ENCODE measurements at places on chromosomes 7 and 10.

DNA sequence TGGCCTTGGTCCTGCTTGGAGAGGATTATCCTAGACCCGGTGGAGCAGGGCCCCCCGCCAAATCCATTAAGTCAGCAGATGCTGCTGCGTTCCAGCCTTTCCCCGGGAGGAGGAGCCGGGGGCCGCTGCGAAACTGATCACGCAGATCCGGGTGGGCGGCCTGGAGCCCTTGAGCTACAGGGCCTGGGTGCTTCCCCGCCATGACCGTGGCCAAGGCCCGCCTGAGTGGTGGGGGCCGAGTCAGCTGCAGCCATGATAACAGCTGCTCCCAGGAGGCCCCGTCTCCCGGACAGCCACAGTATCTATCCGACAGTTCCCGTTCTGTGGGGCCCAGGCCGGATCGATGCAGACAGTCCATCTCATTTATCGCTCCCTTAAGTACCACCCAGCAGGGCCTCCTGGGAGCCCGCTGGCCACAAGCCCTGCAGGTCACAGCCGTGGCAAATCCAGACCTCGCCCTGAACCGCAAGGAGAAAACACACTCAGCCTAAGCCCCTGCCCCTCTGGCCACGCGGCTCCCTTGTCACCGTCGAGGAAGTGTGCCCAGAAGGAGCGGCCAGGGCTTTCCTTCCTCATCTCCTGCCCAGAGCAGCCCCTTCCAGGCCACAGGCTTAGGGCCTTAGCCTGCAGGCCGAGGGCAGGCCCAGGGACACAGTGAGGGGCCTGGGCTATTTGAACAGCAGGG is 34.4 kb upstream of the SLC29A4 start:
- DNase-seq, result no peak

DNA sequence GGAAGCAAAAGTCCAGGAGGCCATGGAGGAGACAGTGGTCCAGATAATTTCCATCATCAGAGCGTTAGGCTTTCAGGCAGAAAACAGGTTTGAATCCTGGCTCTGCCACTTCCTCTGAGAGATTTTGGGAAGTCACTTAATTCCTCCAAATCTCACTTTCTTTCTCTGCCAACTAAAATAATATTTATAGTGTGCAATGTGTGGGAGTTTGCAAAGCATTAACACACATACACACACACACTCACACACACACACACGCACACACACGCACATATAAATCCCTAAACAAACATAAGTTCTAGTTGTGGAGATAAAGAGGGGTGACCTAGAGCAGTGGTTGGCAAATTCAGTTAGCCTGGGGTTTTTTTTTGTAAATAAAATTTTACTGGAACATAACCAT is 84.8 kb downstream of the TRIL start:
- DNase-seq, result no peak

GRCh38 chr7:5702876-5703571 is 78.4 kb downstream of the RNF216 start:
- DNase-seq, result peak; percentile 40

GRCh38 chr10:122632031-122632430 is 67.6 kb downstream of the C10orf120 start:
- no peak for DNase-seq

- DNase-seq, result peak; percentile 11
Measured at GRCh38 chr10:52216852-52217251, 97.2 kb upstream of the DKK1 start.

DNA sequence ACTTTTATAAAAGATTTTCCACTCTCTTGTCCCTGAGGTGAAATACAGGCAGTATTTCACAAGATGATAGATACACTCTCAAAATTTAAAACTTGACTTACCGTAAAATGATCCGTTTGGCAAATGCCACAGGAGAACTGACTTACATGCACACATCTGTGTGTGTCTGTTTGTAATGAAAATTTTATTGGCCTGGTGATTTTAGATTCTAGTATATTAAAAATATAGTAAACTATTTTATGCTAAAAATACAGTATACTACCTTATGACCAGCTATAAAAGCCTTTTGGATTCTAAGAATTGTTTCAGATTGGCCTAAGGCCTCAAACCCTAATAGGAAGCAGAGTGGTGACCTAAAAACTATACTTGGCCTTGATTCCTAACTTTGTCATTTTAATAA is 362.7 kb downstream of the IPMK start:
- no peak for DNase-seq

DNA sequence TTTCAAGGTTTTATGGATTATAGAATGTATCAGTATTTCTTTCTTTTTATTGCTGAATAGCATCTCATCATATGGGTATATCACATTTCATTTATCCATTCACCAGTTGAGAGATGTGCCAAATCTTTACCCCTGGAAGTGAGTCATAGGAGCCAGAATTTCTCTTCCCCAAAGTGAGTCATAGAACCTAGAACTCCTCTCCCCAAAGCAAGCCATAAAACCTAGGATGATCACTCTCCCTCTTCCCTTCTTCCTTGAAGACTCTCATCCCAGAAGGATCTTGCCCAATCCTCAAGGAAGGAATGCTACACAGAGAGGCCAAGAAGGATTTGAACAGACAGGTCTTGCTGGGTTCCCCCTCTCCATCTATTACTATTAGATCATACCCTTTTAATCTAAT is 199.9 kb downstream of the EVX1 start:
- no peak for DNase-seq

GRCh38 chr10:30029164-30029871 is 30.1 kb downstream of the JCAD start:
- DNase-seq, result no peak

DNA sequence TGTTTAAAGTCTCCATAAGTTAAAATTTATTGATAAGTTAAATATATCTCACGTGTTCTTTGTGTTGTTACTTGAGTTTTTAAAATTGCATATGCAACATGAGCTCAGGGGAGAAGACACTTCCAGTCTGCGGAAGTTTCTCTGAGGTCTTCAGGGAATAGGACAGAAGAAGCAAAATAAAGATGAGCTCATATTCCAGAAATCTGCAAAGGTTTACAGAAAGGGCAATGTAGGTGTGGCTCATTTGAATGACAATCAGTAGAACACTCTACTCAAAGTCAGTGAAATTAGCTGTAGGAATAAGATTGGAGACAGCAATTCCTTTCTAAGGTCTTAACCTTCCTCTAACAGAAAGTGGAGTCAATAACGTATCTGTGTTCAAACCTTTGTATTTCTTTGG is 53.7 kb downstream of the CACNA2D1 start:
- no peak for DNase-seq

DNA sequence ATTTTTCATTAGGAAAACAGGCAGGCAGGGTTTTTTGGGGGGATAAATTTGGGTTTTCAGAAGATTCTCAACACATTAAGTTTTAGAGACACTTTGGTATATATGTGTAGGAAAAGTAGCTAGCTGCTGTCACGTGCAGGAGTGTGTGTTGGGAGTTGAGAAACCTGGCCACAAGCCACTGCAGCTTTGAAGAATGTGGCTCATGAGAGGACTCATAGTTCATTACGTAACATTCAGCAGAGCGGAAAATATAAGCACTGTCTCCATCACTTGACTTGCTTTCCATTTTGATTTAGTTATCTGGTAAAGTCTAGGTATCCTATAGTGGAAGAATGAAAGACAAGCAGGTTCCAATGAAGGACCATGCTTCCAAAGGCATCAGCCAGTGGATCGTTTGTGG is 31.2 kb downstream of the SMNDC1 start:
- DNase-seq, result no peak

DNA sequence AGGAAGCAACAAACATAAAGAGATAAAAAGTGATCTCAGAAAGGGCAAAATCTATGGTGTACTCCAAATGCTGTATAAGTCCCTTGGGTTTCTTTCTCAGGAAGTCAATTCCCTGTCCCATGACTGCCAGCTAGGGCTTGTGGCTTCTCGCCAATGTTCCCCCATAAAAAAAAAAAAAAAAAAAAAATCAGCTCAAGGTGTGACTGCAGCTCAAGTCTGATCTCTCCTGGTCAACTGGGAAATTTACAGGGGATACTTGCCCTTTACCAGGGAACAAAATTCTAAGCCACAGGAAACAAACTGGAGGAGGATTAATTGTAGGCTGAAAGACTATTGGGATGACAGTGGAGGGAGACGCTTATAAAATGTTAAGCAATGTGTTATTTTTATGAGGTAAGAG is 76.0 kb downstream of the PCGF5 start:
- no peak for DNase-seq

DNA sequence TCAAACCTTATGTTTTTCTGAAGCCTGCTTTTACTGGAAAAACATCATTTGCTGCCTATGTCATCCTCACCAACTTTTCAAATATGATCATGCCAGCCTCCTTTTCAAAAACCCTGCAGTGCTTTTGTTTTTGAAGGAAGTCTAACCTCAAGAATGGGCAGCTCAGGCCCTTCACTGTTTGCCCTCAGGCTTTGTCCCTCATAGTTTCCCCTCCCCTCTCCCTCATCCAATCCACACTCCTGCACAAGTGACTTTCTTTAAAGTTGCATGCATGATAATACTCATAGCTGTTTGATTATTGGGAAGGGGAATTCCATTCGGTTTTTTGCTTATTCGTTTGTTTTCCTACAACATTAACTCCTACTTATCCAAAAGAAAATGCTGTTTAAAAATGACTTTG is 219.4 kb downstream of the SEMA3E start:
- DNase-seq, result no peak

- DNase-seq, result no peak
Measured at GRCh38 chr7:55508221-55509011, 63.9 kb downstream of the VOPP1 start.

DNA sequence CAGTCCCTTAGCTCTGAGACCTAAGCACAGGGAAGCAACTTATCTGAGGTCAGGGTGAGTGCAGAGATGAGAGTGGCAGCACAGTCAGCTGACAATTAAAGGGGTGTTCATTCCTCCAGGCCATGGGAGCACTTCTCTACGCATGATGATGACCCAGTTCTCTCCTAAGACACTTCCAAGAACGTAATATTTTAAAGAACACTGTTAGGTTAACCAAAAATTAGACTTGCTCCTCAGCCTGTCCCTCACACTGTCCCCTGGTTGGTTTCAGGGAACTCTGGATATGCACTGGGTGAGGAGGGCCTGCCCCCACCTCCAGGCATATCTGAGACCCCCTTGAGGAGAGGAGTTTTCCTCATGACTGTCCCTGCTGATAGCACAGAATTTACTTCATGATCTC is 767.5 kb downstream of the GRID1 start:
- DNase-seq, result no peak

GRCh38 chr10:92413011-92413410 is 122.0 kb downstream of the MARCHF5 start:
- no peak for DNase-seq

DNA sequence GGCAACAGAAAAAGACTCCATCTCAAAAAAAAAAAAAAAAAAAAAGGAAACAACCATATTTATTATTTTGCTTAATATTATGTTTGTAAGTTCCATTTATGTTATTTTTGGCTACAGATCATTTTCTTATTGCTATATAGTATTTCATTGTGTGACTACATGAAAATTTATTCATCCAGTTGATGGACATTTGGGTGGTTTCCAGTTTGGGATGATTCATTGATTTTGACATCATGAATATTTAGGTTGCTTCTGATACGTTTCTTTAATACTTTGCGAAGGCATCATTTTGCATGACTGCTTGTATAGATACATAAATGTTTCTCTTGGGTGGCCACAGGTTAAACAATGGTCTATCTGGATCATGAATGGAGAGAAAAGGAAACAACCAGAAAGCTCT is 2.0 kb upstream of the NPSR1 start:
- no peak for DNase-seq

- no peak for DNase-seq
Measured at GRCh38 chr10:1301143-1301542, 245.0 kb downstream of the WDR37 start.
